ENCODE measurements at places on chromosomes 1 and 21.

DNA sequence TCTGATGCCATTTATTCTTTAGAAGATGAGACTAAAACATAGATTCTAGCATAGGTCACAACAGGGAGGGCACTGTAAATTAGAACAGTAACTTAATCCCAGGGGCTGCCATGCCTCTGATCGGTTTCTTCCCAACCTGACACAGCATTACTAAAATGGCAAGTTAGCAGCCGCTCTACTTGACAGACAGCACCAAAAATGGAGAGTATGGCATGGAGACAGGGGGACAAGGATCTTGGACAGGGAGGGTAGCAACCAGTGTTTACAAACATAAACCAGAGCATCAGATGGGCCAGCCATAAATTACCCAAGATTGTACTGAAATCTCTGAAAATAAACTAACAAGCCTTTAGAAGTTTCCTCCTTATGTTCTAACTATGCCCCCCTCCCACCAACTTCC, 5.9 kb downstream of the DUSP10 start:
- DNase-seq: no peak
- H3K4me3 ChIP-seq: no peak overlapping the region
- no peak overlapping the region for H3K27ac ChIP-seq
- H3K4me1 ChIP-seq: no peaks in the 10 kb centered on the region
- H3K27me3 ChIP-seq: no peaks in the 10 kb centered on the region
- H3K36me3 ChIP-seq: no peaks in the 10 kb centered on the region

DNA sequence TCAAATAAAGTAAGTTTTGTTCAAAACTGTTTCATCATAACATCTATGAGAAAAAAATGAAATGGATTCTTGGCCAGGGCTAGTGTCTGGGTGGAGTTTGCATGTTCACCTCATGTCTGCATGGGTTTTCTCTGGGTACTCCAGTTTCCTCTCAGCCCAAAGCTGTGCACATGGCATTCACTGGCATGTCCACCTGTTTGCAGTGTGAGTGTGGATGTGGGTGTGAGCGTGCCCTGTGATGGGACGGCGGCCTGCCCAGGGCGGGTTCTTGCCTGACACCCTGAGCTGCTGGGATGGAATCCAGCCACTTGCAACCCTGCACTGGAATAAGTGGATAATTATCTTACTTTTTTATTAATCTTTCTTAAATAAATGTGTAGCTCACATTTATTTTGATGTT, 185.5 kb downstream of the RYR2 start:
- H3K27me3 ChIP-seq: no peaks in the 10 kb centered on the region
- no peak overlapping the region for H3K27ac ChIP-seq
- H3K4me3 ChIP-seq: no peak overlapping the region
- H3K36me3 ChIP-seq: no peaks in the 10 kb centered on the region

- H3K36me3 ChIP-seq: no peaks in the 10 kb centered on the region
- peaks cover 12% of the 10 kb centered on the region for H3K4me1 ChIP-seq
- DNase-seq: no peak
- H3K4me3 ChIP-seq: no peak overlapping the region
Observed at GRCh38 chr1:209689477-209689876, 14.3 kb downstream of the G0S2 start.

DNA sequence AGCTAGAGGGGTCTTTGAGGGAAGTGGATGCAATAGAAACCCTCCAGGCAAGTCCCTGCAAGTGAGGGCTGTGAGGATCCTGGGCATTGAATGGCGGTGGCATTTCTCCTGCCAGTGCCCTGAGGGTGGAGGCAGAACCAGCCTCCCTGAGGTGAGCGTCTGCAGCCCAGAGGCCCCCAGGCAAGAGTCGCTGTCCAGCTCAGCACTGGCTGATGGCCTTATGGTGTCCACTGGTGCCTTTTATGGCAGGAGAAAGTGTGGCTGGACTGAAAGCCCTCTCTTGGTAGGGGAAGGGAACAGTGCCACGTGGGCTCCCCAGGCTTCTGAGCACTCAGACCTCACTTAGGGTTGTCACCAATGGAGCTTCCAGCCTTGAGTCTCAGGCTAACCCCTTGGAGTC, 77.3 kb downstream of the SH3BGR start:
- H3K27ac ChIP-seq: no peak overlapping the region
- no peaks in the 10 kb centered on the region for H3K27me3 ChIP-seq
- DNase-seq: no peak
- H3K4me1 ChIP-seq: peaks cover 7% of the 10 kb centered on the region
- H3K4me3 ChIP-seq: no peak overlapping the region

DNA sequence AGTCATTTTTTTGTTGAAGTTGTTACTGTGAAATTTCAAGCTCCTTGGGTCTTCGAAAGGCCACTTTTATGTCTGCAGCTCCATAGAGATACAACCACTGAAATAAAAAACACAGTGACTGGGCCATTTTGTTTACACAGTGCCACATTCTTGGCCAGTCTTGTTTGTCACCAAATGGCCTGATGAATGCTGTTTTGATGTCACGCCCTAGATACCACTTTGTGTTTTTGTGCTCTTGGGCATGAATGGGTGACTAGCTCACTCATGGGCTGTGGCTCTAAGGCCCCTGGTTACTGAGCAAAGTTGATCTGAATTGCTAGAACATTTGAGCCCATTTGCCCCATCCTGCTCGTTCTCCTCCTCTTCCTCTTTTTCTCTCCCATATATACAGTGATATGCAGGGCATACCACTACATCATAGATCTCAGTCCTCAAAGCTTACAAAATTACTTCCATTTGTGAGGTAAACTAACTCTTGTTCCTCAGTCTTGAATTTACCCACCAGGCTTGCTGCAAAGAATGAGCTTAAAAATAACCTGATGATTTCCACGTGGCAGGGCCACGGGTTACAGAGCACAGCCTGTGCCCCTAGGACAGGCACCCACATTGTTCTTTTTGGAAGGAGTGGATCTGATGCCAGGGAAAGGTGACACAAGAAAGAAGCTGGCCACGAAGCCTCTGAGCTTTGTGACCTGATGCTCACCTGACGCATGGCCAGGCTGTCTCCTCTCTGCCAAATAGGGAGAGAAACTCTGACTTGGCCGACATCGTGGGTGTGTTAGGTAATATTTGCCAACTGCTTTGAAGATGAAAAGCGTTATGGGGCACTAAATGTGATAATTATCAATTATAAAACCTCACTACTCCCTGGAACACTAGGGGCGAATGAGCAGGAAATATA, 92.4 kb downstream of the RUNX1 start:
- H3K4me3 ChIP-seq: no peak overlapping the region
- no peaks in the 10 kb centered on the region for H3K27me3 ChIP-seq
- no peaks in the 10 kb centered on the region for H3K36me3 ChIP-seq
- no peak for DNase-seq
- H3K4me1 ChIP-seq: no peaks in the 10 kb centered on the region
- H3K27ac ChIP-seq: no peak overlapping the region

DNA sequence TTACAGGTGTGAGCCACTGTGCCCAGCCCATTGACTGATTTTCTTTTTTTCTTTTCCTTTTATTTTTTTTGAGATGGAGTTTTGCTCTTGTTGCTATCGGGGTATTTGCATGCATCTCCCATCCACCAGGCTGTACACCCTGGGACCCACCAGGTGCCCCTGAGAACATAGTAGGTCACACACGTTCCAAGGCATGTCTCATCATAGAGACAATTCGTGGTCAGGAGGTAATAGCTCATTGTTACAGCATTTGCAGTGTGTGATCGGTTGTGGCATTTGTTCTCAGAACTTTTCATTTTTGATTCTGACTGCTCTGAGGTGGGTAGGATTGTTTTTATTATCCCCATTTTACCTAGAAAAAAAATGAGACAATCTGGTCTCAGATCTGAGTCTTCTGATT, 29.6 kb downstream of the BCL9 start:
- no peaks in the 10 kb centered on the region for H3K36me3 ChIP-seq
- H3K4me1 ChIP-seq: no peaks in the 10 kb centered on the region
- H3K27me3 ChIP-seq: no peaks in the 10 kb centered on the region
- no peak overlapping the region for H3K4me3 ChIP-seq

GRCh38 chr1:53081384-53082066, 19.5 kb downstream of the PODN start:
- H3K27ac ChIP-seq: no peak overlapping the region
- no peaks in the 10 kb centered on the region for H3K4me1 ChIP-seq
- no peak for DNase-seq

GRCh38 chr1:114344656-114345055, 166.3 kb downstream of the TRIM33 start:
- H3K4me1 ChIP-seq: no peaks in the 10 kb centered on the region
- DNase-seq: no peak
- no peaks in the 10 kb centered on the region for H3K36me3 ChIP-seq
- no peak overlapping the region for H3K27ac ChIP-seq
- H3K4me3 ChIP-seq: no peak overlapping the region

DNA sequence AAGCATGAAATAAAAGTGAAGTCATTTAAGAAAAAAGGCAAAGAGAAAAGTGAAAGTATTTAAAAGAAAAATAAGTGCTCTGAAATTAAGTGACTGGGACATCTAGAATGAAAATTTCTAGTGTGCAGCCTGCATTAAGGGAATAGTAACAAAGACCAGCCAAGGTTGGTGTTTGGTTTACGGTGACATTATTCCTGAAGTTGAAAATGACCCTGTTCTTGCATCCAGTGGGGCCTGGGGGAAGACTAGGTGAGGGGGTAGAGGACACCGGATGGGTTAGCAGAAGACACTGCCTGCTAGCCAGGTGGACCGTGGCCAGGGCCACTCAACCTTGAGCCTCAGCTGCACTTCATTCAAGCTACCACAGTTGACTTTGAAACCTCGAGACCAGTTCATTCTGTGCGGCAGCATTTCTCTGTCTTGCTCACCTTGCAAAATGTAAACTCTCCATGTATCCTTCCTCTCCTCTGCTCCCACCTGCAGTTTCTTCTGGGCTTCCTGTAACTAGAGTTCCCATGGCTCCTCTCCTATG, 14.3 kb upstream of the KCNK1 start:
- H3K27me3 ChIP-seq: no peaks in the 10 kb centered on the region
- no peak overlapping the region for H3K4me3 ChIP-seq
- H3K36me3 ChIP-seq: no peaks in the 10 kb centered on the region
- H3K27ac ChIP-seq: peak overlapping the region; percentile 80
- peaks cover 12% of the 10 kb centered on the region for H3K4me1 ChIP-seq

DNA sequence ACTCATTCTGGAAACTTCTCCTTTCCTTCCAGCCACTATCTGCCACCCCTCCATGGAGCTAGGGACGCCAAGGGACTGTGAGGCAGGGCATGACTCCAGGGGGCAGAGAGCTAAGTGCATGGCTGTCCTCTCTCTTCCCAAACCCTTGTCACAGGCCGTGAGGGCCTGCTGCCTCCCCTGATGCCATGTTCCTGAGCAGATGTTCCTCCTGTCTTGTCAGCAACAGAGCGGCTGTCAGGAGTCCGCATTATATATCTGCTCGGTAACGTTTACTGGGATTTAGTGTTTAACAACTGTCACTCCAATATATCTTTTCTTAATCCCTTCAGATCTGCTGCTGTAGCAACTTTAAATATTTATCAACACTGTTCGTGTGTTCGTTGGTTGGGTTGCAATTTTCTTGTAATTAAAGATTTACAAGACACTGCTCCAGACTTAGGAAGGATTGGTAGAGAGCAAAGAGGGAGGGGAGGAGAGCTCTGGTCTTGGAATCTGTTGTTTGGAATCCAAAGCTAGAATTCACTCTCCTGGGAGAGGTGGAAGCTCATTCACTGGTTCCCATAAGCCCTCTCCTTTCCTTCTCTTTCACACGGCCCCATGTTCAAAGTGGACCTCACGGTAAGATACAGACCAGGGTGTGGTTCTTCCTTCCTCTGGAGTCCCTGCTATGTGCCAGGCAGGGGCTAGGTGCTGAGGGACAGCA, 76.2 kb downstream of the MDM4 start:
- no peak overlapping the region for H3K4me3 ChIP-seq
- H3K27ac ChIP-seq: no peak overlapping the region
- no peaks in the 10 kb centered on the region for H3K4me1 ChIP-seq
- no peaks in the 10 kb centered on the region for H3K27me3 ChIP-seq

DNA sequence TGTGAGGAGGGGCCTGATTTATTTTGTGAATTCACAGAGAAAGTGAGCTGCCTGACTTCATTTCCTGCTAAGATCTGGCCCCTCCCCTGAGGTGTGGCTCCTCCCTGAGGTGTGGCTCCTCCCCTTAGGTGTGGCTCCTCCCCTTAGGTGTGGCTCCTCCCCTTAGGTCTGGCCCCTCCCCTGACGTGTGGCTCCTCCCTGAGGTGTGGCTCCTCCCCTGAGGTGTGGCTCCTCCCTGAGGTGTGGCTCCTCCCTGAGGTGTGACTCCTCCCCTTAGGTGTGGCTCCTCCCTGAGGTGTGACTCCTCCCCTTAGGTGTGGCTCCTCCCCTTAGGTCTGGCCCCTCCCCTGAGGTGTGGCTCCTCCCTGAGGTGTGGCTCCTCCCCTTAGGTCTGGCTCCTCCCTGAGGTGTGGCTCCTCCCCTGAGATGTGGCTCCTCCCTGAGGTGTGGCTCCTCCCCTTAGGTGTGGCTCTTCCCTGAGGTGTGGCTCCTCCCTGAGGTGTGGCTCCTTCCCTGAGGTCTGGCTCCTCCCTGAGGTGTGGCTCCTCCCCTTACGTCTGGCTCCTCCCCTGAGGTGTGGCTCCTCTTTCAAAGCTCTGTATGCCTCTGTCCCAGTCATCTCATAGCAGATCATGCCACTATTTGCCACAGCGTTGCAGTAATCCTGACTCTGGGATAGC, 26.9 kb upstream of the LRRC3 start:
- H3K27ac ChIP-seq: no peak overlapping the region
- H3K36me3 ChIP-seq: no peaks in the 10 kb centered on the region
- no peak overlapping the region for H3K4me3 ChIP-seq
- peak; percentile 35 for DNase-seq
- H3K27me3 ChIP-seq: no peaks in the 10 kb centered on the region
- peaks cover 7% of the 10 kb centered on the region for H3K4me1 ChIP-seq

DNA sequence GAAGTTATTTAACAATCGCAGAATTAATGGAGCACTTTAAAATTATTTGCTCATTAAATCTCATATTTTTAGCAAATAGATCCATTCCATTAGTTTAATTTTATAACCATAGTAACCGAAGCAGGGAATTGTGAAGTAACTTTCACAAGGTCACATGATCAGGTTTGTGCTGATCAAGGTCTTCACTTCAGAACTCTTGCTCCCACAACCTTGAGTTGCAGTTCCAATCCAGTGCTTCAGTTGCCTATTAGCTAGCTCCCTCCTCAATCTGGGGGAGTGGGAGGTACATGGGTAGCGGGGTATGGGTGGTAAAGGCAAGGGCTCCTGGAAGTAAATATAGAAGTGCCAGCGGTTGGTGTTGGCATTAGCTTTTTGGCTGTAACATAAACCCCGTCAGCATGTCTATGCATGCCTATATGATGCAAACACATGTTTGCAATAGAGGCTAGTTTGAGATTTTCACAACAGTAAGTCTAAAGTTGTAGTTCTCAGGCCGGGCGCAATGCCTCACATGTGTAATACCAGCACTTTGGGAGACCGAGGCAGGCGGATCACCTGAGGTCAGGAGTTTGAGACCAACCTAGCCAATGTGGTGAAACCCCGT, 5.8 kb downstream of the ATP5IF1 start:
- no peaks in the 10 kb centered on the region for H3K27me3 ChIP-seq
- no peak overlapping the region for H3K27ac ChIP-seq
- H3K4me3 ChIP-seq: no peak overlapping the region
- peaks cover 4% of the 10 kb centered on the region for H3K36me3 ChIP-seq
- H3K4me1 ChIP-seq: peaks cover 6% of the 10 kb centered on the region

GRCh38 chr1:94999456-95000131, 72.7 kb upstream of the CNN3 start:
- no peak overlapping the region for H3K4me3 ChIP-seq
- H3K27ac ChIP-seq: no peak overlapping the region
- no peaks in the 10 kb centered on the region for H3K36me3 ChIP-seq

- DNase-seq: no peak
- H3K27ac ChIP-seq: no peak overlapping the region
- no peak overlapping the region for H3K4me3 ChIP-seq
- no peaks in the 10 kb centered on the region for H3K36me3 ChIP-seq
- no peaks in the 10 kb centered on the region for H3K4me1 ChIP-seq
- peaks cover 30% of the 10 kb centered on the region for H3K27me3 ChIP-seq
Observed at GRCh38 chr1:37605806-37606474, 10.2 kb upstream of the GNL2 start.
